ENCODE measurements at places on chromosomes 4 and X. TPM values are rescaled to one million over a fixed set of nuclear protein-coding genes. Genes with fewer than 3 reads are reported as not detected.

- no peaks in the 10 kb centered on the region for H3K27me3 ChIP-seq
- H3K36me3 ChIP-seq = no peaks in the 10 kb centered on the region
- H3K4me3 ChIP-seq = no peak overlapping the region
Measured at GRCh38 chrX:110049096-110049495, 46.2 kb downstream of the TMEM164 start.

GRCh38 chrX:19761554-19762295 is 125.7 kb downstream of the SH3KBP1 start:
- no peak overlapping the region for H3K27ac ChIP-seq
- H3K4me3 ChIP-seq = no peak overlapping the region
- H3K27me3 ChIP-seq = no peaks in the 10 kb centered on the region
- H3K4me1 ChIP-seq = peaks cover 15% of the 10 kb centered on the region
- H3K36me3 ChIP-seq = no peaks in the 10 kb centered on the region

The XKRX gene
- 5.9 TPM for total RNA-seq

GRCh38 chr4:149050840-149051239 is 608.6 kb upstream of the NR3C2 start:
- H3K27ac ChIP-seq = no peak overlapping the region
- no peaks in the 10 kb centered on the region for H3K36me3 ChIP-seq
- no peak for DNase-seq
- H3K27me3 ChIP-seq = no peaks in the 10 kb centered on the region
- no peak overlapping the region for H3K4me3 ChIP-seq
- H3K4me1 ChIP-seq = no peaks in the 10 kb centered on the region

- no peaks in the 10 kb centered on the region for H3K4me1 ChIP-seq
- H3K4me3 ChIP-seq = no peak overlapping the region
- H3K36me3 ChIP-seq = no peaks in the 10 kb centered on the region
- no peaks in the 10 kb centered on the region for H3K27me3 ChIP-seq
- H3K27ac ChIP-seq = no peak overlapping the region
Measured at GRCh38 chrX:19602866-19603622, 87.7 kb upstream of the MAP3K15 start.

GRCh38 chrX:109855501-109855900 is 122.4 kb upstream of the ACSL4 start:
- H3K36me3 ChIP-seq = no peaks in the 10 kb centered on the region
- H3K27ac ChIP-seq = no peak overlapping the region
- no peaks in the 10 kb centered on the region for H3K27me3 ChIP-seq
- H3K4me1 ChIP-seq = no peaks in the 10 kb centered on the region

DNA sequence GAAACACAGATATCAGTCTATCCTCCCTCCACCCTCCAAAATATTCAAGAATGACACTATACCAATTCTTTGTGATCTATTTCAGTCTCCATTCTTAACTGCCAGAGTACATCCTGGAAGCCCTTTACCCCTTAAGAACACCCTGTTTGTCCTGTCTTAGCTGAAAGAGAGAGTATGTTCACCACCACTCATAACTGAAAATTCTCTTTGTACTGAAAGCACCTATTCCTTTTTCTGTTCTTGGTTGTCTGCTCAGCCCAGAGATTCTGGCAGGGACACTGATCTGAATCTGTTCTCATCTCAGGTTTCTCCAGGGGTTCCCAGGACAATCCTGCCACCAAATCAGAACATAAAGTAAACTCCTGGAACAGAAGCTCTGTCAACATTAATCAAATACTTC is 25.4 kb upstream of the EREG start:
- H3K36me3 ChIP-seq = no peaks in the 10 kb centered on the region
- no peaks in the 10 kb centered on the region for H3K4me1 ChIP-seq
- H3K27me3 ChIP-seq = no peaks in the 10 kb centered on the region
- no peak overlapping the region for H3K27ac ChIP-seq
